Stimulated activated CD8-positive, alpha-beta memory T cell treated with anti-CD3 and anti-CD28 coated beads, Interleukin-12 subunit alpha, Interleukin-12 subunit beta, amount 100 ng/mL, for 4 hours (primary cell): ENCODE measurements at places on chromosomes 13 and 19.

GRCh38 chr19:33269016-33269415 is 33.3 kb downstream of the CEBPA start:
- no peak for DNase-seq

DNA sequence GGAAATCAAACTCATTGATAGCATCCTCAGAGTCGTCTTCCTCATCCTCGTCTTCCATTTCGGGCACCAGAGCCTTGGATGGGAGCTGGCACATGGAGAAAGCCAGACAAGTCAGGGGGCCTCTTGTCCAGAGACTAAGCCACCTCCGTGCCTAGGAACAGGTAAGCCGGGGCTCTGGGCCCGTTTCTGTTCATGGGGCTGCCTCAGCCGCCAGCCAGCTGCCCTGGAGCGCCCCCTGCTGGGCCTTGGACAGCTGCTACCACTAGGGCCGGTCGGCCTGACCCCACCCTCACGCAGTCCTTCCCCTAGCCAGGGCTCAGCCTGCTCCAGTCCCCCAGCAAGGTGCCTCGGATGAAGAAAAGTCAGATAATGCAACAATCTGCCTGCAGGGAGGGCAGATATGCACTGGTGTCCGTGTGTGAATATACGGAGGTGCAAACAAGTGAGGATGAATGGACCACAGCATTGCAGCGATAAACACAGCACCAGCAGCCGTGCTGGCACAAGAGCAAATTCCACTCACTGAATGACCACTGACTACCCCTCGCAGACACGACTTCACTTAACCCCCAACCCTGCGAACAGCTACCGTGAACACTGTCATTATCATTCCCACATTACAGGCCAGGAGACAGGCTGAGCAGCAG is 11.9 kb upstream of the PRKD2 start:
- peak; percentile 60 for DNase-seq

- DNase-seq: no peak
Measured at GRCh38 chr19:628168-628567, 5.2 kb downstream of the POLRMT start.

GRCh38 chr13:38685974-38686576 is 802 bp upstream of the FREM2 start:
- DNase-seq: no peak

GRCh38 chr13:32426191-32426989 is 1.5 kb downstream of the N4BP2L1 start:
- peak; percentile 11 for DNase-seq

- DNase-seq: no peak
Measured at GRCh38 chr19:871446-872265, 12.2 kb downstream of the CFD start.

DNA sequence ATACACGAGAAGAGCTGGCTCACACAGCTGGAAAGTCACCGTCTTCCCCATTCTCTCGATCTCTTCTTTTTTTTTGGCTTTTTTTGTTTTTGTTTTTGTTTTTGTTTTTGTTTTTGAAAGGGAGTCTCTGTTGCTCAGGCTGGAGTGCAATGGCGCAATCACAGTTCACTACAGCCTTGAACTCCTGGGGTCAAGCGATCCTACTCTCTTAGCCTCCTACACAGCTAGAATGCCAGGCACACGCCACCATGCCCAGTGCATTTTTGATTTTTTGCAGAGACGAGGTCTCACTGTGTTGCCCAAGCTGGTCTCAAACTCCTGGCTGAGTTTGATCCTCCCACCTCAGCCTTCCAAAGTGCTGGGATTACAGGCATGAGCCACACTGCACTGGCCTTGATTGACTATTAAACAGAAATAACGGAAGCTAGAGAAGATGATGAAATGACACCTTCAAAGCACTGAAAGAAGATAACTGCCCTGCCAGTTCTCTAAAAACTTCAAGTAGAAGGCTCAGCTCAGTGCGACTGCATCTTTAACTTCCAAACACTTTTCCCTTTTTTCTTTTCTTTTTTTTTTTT is 4.0 kb downstream of the FXYD3 start:
- DNase-seq: no peak

GRCh38 chr19:20333508-20333907 is 166.5 kb downstream of the ZNF486 start:
- no peak for DNase-seq

GRCh38 chr13:23470790-23471614 is 37.5 kb upstream of the SACS start:
- DNase-seq: no peak

- DNase-seq: no peak
Measured at GRCh38 chr13:44744880-44745633, 168.9 kb upstream of the TSC22D1 start.

- DNase-seq: no peak
Measured at GRCh38 chr13:42859760-42860159, 78.4 kb downstream of the FAM216B start.

- no peak for DNase-seq
Measured at GRCh38 chr13:76216729-76217128, 580.6 kb downstream of the LMO7 start.

DNA sequence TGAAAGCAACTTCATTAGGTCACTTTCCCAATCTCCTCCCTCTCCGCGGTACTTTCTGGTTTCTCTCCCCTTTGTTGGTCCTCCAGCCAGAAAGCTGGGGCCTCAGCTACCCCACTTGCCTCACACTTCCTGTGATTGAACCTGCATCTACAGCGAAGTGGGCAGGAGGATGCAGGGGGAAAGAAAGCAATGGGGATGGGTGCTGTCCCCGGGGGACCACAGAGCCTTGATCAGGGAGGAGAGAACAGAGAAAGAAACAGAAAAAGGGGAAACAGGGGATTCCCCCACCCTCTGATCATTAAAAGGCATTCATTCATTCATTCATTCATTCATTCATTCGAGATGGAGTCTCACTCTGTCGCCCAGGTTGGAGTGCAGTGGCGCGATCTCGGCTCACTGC is 74.2 kb downstream of the TRPM4 start:
- no peak for DNase-seq

- no peak for DNase-seq
Measured at GRCh38 chr13:90800082-90800746, 547.3 kb upstream of the MIR17HG start.

- DNase-seq: peak; percentile 72
Measured at GRCh38 chr19:38949580-38950367, 19.0 kb downstream of the MRPS12 start.

GRCh38 chr13:98797456-98797855 is 45.0 kb upstream of the SLC15A1 start:
- DNase-seq: no peak

DNA sequence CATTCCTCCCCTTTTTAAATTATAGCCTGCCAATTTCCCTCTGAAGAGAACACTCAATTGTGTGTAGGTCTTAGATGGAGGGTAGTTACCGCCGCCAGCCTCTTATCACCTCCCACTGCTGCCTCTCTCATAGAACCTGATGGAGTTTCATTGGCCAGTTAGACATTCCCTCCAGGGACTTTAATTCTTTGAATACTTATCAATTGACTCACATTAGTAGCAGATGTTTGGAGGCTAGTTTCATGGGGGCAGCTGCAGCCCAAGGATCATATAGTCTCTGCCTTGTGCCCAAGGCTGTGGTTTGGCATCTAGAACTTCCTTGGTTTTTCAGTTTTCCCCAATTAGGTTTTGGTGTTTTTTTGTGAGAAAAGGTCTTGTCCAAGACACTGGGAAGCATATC is 318.9 kb upstream of the HTR2A start:
- no peak for DNase-seq

GRCh38 chr13:69903081-69903480 is 204.5 kb upstream of the ATXN8OS start:
- no peak for DNase-seq

- DNase-seq: no peak
Measured at GRCh38 chr19:32666084-32666483, 8.9 kb downstream of the ANKRD27 start.
